Right cardiac atrium (tissue), 5 donors: ENCODE measurements at places on chromosomes 13 and 19.

GRCh38 chr19:5804516-5805461 lies at the start of gene NRTN:
Gene NRTN, plus strand, starts transcription at chr19:5805067. Its CDS starts 19,099 bp downstream, at chr19:5824166.
- DNase-seq, result peak; percentile 71

DNA sequence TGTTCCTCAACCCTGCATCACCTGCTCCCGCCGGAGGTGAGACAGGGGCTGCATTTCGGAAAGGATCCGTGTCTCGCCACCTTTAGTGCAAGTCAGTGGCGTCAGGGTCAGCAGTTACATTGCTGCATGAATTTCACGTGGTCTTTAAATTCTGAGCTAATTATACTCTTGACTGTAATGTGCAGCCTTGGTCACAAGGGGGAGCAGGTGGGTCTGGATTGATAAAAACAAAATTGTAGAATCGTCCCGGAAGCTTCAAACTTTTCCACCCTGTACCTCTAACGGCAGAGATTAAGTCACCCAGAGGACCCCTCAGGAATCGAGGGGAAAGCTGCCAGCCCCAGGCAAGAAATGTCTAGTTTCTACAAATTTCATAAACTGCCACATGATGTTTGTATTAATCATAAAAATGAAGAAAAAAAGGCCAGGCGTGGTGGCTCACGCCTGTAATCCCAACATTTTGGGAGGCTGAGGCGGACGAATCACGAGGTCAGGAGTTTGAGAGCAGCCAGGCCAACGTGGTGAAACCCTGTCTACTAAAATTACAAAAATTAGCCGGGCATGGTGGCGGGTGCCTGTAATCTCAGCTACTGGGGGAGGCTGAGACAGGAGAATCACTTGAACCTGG lies 20.2 kb downstream of the BBC3 start:
- DNase-seq, result peak; percentile 83

GRCh38 chr19:2663920-2664571 lies 38.4 kb downstream of the GNG7 start:
- peak; percentile 90 for DNase-seq

- no peak for DNase-seq
These were observed 63.0 kb downstream of the ZNF208 start for GRCh38 chr19:21947775-21948174.

DNA sequence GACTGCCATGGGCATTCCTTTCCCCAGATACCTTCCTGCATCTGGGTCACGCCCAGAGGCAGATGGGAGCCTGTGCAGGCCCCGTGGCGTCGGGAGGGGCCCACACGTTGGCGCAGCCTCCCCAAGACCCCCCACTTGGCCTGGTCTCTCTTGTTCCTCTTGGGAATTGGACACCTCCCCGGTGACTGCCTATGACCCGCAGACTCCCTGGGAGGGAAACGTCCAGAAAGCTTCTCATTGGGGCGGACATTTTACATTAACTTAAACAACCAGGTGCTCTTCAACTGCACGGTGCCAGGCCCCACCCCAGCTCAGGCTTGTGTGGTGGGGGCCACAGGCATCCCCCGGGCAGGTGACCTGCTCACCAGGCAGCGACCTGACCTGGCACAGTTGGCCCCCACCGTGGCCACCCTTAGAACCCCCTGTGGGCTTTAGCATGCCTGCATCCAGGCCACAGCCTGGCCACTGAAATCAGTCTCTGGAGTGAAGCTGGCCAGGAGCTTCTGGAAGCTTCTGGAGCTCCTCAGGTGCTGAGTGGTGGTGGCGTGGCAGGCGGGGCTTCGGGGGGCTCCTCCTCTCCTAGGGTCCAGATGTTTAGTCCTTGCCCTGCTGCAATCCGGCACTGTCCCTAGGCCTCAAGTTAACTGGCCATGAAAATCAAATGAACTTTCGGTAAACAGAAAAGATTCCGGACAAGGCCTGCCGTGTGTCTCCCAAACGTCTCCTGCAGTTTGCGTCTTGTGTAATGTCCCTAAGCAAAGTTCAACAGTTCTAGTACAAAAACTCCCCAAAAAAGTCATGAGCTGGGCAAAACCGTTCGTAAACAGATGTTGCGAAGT lies 8.5 kb upstream of the PROZ start:
- no peak for DNase-seq

- DNase-seq, result peak; percentile 38
These were observed 135.2 kb downstream of the TSHZ3 start for GRCh38 chr19:31214086-31214485.

GRCh38 chr13:43596924-43597598 lies 189.7 kb downstream of the ENOX1 start:
- DNase-seq, result no peak

DNA sequence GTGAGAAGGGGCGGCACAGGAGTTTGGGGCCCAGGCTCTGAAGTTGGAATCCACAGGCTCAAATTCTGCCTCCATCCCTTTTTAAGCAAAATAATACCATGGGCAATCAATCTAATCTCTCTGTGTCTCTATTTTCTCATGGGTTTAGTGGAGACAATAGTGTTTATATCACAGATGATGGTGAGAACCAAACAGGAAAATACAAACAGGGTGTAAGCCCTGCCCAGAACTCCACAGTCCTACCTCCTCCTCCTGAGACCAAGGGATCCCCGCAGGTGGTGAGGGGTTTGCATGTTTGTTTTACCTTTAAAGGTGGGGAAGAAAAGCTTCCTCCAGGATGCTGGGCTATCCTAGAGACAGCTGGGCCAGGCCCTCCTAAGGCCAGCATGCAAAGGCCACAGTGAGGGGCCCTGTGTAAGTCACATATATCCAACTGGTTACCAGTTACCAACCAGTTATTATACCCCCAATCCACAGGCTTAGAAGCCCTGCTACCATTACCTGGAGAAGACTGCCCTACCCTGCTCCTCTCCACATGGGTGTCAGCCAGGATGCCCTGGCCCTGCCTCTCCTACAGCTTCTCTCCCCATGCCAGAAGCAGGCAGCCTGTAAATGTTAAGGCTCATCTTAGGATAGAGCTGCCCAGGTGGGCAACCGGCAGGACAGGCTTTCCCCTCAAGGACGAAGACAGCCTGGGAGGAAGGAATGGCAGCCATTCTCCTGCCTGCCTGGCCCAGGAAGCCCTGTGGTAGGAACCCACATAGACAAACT lies 658.4 kb downstream of the UQCRFS1 start:
- no peak for DNase-seq

DNA sequence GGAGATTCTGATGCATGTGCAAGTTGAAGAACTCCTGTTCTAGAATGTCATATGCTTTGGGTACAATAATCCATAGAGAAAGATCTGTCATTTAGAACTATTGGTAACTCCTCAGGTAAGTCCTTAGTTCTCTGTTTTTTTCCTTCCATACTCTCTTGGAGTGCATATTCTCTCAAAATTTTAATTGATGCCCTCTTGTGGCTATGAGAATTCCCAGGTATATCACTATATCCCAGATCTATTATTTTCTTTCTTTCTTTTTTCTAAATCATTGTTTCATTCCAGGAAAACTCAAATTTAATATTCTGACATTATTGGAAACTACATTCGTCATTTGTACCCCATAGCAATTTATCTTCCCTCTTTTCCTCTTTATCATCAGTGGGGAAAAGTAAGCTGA lies 485.4 kb downstream of the KLF5 start:
- DNase-seq, result no peak

DNA sequence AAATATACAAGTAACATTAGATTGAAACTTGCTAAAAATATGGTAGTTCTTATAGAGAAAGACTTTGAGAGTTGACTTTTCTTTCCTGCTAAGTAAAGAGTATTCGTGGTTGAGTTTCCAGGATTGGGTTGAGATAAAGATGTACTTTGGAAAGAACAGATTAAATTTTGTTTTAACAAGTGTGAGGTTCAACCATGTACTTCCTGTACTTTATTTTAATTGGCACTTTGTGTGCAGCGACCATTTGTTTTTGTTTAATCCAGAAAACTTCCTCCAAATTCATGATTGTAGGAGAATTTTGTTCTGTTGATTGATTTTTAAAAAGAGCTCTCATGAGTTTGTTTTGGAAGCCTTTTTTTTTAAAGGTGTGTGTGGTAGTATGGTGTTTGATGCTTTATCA lies 46.9 kb downstream of the PAN3 start:
- no peak for DNase-seq

DNA sequence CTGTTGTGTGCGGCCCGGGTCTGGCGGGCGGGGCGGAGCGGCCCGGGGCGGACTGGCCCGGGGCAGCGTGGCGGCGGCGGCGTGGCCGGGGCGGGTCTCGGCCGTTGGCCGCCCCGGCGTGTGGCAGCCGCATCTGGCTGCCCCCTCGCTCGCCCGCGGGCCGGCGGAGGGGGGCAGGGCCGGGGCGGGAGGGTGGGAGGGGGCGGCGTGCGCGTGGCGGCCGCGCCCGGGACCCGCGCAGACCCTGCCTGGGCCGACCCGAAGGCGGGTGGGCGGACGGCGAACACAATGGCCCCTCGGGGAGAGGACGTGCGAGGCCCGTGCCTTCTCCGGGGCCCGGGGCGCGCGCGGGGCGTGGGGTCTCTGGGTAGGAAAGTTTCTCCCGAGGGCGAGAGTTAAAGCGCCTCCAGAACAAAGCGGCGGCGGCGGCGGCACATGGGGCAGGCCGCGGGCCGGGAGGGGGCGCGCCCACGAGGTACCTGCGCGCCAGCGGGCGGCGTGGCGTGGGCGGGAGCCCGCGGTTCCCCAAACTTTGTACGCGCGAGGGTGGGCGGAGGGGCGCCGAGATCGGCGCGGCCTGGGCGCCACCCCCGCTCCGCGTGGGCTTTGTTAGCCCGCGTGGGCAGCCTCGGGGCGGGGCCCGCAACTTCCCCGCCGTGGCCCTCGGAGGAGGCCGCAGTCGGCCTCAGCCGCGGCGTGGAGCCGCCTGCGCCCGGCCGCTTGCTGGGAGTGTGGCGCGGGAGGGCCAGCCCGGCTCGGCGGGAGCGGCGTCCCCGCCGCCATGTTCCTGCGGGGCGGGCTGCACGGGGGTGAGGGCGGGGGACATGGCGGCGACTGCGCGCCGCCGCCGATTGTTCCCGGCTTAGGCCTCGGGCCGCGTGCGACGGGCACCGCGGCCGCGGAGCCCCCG lies 764 bp downstream of the MIR17HG start:
- DNase-seq, result peak; percentile 49

DNA sequence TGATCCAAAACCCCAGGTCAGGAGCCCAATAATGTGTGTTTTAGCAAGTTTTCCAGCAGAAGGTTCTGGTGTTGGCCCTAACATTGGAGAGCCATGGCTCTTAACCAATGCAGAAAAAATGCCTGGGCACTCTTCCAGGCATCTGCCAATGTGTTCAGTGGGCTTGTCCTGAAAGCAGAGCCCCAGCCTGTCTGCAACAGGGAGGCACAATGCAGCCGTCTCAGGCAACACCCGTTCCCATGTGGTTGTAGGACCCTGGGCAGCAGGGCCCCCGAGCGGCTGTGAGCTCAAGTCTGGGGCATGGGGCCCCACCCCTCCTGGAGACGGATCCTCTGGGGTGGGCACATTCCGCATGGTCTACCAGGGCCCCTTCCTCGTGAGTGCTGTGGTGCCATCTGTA lies 58.1 kb upstream of the SIAH3 start:
- DNase-seq, result no peak

GRCh38 chr13:39039041-39039440 lies 785 bp downstream of the NHLRC3 start:
- no peak for DNase-seq

GRCh38 chr13:108897955-108898354 lies 268.5 kb downstream of the MYO16 start:
- no peak for DNase-seq

GRCh38 chr19:53912653-53913052 lies 3.6 kb downstream of the CACNG7 start:
- no peak for DNase-seq

DNA sequence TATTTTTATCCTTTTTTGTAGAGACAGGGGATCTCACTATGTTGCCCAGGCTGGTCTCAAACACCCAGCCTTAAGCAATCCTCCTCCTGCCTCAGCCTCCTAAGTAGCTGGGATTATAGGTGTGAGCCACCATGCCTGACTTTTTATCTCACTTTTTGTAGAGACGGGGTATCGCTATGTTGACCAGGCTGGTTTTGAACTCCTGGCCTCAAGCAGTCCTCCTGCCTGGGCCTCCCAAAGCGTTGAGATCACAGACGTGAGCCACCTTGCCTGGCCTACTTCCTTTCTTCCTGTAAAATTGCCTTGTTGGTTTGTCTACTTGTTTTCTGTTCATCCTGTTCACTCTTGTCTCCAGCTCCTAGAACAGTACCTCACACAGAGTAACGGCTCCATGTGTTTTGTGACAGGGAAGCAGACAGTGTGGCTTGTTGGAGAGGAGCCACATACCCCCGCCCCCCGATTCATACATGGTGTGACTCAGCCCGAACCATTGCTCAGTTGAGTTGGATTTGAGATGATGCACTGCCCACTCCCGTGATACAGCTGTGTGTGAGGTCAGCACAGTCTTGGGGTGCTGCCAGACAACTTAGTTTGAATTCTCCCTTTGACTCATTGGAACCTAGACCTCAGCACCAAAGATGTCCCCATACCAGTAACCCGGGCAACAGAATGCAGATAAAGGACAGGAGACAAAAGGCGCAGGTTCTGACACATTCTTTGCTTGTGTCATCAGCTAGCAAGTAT lies 34.2 kb downstream of the GPR42 start:
- no peak for DNase-seq

- no peak for DNase-seq
These were observed 429.2 kb upstream of the HTR2A start for GRCh38 chr13:47326061-47326460.

DNA sequence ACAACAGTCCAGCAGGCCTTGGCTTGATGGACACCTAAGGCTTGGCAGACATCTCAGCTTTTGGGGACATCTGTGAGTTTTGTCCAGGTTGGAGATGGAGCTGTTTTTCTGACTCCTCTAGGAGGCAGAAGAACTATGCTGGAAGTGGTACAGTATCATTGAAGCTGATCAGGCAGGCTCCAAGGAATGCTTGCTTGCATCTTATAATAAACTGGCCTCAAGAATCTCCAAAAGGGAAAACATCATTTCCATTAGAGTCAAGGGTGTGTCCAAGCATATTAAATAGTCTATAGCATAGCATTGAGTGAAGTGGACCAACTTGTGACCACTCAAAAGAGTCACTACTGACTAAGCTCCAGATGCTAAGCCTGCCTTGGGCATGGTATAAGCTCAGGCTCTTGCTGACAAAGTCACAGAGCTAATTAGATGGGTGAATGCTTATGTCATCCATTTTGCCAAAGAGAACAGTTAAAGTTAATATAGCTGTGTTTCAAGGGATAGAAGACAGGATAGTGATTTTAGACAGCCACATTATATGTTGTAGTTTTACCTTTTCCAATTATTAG lies 216.0 kb downstream of the DNAJC15 start:
- no peak for DNase-seq
